ENCODE measurements at places on chromosomes 5 and 9.

GRCh38 chr9:6187272-6187671, 28.3 kb upstream of the IL33 start:
- DNase-seq: no peak

DNA sequence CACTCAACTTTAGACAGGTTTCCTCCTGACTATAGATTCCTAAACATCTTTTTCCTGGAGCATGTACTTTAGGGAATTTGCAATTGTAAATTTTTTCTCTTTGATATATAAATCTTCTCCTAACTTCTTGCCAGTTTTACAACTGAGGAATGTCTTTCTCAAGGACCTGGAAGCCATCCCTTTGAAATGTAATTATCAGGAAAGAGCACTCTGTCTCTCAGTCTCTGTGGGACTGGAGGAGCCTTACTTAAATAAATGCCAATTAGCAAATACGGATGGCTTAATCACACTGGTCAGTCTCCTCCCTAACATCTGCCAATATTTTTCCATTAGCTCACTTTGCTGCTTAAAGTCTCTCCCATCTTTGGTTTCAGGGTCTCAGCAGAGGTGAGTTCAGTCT, 344.3 kb upstream of the ARRDC3 start:
- no peak for DNase-seq

DNA sequence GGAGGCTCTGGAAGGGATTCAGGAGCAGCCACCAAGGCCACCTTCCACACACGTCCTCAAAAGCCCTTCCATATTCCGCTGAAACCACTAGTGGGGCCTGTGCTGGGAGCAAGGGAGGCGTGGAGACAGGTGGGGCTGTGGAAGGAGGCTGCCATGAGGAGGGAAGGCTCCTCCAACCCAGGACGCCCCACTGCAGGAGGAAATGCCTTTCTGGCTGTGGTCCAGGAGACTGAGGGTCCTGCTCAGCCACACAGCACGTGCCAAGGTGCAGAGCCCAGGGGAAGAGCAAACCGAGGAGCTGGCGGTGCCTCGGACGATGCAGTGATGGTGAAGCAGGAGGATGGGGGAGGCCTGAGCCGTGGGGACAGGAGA, 49.5 kb downstream of the ADAMTS2 start:
- DNase-seq: peak; percentile 1

GRCh38 chr9:102035929-102036328, 297.5 kb upstream of the GRIN3A start:
- DNase-seq: no peak

DNA sequence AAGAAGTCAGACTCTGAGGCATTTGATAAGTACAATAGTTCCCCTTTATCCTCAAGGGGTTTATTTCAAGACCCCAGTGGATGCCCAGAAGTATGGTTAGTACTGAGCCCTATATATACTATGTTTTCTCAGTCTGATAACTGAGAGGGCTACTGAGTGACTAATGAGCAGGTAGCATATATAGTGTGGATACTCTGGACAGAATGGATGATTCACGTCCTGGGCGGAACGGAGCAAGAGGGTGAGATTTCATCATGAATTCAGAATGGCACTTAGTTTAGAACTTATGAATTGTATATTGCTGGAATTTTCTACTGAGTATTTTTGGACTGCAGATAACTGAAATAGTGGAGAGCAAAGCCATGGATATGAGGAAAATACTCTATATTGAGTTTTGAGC, 457.6 kb downstream of the PLK2 start:
- DNase-seq: no peak

GRCh38 chr5:94431696-94432095, 186.7 kb downstream of the KIAA0825 start:
- DNase-seq: no peak

DNA sequence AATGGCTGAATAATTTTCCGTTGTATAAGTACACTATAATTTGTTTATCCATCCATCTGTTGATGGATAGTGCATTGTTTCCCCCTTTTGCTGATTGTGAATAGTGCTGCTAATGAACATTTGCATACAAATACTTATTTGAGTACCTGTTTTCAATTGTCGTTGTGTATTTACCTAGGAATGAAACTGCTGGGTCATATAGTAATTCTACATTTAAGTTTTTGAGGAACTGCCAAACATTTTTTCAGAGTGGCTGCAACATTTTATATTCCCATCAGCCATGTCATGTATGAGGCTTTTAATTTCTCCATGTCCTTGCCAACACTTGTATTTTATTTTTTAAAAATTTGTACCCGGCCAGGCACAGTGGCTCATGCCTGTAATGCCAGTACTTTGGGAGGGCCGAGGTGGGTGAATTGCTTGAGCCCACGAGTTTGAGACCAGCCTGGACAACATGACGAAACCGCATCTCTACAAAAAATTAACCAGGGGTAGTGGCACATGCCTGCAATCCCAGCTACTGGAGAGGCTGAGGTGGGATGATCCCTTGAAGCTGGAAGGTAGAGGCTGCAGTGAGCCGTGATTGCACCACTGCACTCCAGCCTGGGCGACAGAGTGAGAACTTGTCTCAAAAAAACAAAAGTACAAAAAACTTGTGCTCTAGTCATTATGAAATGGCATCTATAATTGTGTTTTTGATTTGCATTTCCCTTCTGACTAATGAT, 2.2 kb upstream of the ANXA6 start:
- no peak for DNase-seq

- no peak for DNase-seq
Observed at GRCh38 chr9:129910628-129911567, 75.6 kb downstream of the USP20 start.
